ENCODE measurements at places on chromosomes 5 and 9.

DNA sequence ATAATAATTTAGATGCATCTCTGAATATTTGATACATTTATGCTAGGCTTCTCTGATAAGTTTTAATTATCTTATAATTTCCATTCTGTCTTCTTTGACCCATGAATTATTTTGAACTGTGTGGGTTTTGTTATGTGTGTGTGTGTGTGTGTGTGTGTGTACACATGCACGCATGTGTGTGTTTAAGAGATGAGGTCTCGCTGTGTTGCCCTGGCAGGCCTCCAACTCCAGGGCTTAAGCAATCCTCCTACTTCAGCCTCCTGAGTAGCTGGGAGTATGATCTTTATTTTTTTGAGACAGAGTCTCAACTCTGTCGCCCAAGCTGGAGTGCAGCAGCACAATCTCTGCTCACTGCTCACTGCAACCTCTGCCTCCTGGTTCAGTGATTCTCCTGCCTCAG, 75.4 kb downstream of the NDUFAF2 start:
- no peak for DNase-seq

GRCh38 chr9:135692410-135692809, 6.9 kb downstream of the SOHLH1 start:
- DNase-seq, result no peak

- DNase-seq, result peak; percentile 23
These were observed 16.1 kb downstream of the FBP1 start for GRCh38 chr9:94623253-94623652.

DNA sequence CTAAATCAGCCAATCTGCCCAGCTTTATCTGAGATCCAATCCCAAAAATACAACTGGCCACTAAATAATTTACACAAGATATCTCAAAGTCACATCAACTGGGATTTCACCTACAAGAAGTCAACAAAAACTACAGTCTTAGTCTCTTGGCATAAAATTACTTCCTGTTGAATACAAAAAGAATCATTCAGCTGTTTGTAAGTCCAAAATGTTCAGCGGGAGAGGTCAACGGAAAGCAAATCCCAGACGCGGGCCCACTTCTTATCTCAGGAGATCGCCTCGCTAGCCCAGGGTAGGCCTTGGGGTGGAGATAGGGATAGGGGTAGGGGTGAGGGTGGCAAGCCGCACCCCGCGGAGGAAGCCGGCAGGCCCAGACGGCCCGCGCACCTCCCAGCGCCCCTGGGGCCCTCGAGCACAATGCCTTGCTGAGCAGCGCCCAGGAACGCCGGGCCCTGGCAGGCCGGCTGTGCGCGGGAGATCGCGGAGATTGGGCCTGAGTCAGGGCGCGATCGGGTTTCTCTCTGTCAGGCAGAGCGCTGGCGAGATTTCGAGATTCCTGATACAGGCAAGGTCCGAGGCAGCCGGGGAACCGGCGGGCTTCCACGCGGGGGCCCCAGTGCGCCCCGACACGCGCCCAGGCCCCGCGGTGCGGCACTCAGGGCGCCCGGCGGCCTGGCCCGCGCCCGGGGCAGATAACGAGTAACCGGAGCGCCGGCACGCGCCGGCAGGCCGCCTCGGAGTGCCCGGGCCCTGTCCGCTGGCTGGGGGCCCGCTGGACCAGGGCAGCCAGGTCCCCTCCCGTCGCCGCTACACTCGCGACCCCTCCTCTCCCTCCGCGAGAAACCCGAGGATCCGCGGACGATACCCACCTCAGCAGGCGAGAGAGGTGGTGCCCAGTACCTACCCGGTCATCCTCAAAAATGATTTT, 601 bp downstream of the HINT1 start:
- DNase-seq, result peak; percentile 72

DNA sequence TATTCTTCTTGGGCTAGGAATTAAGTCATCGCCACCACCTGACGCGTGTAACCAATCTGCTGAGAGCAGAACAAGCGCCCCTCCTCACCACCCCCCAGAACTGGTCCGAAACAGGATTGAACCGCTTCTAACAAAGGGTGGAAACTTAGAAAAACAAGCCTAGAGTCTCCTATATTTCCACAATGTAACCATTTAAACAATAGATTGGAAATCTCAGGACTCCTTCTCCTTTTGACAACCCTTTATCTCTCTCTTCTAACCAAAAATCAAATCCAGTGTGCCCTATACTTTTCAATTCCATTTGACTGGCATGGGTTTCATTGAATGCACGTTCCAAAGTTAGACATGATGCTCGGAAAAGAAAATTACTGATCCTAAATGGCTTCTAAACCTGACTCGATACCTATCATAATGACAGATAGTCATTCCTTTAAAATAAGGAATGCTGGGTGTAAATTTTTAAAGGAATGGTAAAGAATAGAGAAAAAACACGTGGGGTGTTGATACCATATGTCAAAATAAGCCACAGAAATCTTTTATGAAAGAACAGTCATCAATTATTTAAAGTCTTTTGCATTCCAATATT, 1.2 kb downstream of the ARRDC3 start:
- peak; percentile 80 for DNase-seq

DNA sequence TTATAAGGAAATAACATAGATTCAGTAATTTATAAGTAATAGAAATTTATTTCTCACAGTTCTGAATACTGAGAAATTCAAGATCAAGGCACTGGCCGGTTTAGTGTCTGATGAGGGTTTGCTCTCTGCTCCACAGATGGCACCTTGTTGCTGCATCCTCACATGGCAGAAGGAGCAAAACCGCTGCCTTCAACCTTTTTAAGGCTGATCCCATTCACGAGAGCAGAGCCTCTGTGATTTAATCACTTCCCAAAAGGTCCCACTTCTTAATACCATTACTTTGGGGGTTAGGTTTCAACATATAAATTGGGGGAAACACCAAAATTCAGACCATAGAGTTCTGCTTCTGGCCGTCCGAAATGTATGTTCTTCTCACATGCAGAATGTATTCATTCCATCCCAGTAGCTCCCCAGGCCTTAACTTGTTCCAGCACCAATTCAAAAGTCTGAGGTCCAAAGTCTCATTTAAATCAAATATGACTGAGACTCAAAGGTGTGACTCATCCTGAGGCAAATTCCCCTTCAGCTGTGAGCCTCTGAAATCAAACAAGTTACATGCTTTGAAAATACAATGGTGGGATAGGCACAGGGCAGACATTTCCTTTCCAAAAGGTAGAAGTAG, 30.6 kb downstream of the BAAT start:
- DNase-seq, result no peak

DNA sequence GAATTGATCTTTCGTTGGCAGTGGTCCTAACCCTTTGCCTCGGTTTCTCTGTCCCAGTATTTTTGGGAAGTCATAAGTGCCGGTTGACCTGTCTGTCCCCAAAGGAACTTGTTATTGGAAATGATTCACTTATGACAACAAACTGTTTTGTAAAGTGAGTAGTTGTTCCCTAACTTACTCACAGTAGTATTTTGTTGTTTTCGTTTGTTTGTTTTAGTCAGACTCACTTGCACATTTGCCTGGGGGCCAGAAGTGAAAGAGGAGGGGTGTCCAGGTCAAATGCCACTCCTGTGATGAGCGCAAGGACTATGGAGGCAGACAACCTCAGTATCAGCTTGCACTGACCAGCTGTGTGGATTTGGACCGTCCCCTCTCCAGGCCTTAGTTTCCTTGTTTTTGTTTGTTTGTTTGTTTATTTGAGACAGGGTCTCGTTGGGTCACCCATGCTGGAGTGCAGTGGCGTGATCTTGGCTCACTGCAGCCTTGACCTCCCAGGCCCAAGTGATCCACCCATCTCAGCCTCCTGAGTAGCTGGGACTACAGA, 47.3 kb downstream of the ANKRD55 start:
- no peak for DNase-seq

GRCh38 chr9:135979547-135980166, 18.5 kb upstream of the UBAC1 start:
- no peak for DNase-seq
